ENCODE measurements at places on chromosomes 1 and 21.

DNA sequence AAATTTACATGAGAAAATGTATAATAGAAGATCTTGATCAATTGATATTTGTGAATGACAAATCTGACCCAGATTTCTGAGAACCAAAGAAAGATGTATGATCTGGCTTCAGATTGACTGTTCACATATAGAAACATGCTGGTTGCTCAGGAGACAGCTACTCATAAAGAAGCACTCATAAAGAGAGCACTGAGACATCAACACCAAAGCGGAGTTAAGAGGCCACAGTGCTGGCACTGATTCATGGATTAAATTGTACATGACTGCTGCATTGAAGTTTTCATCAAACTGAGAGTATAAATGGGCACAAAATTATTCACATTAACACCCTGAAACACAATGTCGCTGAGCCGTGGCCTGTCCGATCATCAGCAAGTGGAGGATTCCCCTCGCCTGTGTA lies 46.2 kb downstream of the SH3GLB1 start:
- no peak for DNase-seq

GRCh38 chr1:173134800-173135199 lies 72.3 kb downstream of the TNFSF4 start:
- no peak for DNase-seq

- peak; percentile 61 for DNase-seq
Observed at GRCh38 chr1:230054092-230054749, 12.8 kb upstream of the GALNT2 start.

DNA sequence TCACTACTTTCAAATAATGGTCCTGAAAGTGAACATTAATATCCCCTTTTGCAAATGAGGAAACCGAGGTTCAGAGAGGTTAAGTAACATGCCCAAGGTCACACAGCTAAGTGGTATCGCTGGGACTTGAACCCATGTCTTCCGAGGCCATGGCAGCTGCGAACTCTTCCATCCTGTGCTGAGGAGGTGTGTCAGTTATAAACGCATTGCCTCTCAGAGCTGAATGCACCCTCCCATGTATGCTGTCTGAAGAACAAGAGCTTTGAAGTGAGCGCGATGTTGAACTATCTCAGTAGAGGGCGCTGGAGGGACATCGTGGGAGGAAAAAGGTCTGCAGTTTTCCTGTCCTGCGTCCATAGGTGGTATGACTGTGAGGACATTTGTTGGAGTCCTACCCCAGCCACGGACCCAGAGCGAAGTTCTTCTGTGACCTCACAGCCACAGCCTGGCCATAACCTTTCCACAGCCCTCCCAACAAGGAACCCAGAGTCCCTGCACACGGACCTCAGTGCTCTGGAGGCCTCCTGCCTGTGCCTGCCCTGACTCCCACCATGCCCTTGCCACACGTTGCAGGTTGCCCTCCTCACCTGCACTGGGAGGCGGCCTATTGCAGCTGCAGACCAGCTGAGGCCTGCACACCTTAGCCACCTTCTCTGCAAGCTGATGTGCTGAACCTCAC lies 7.5 kb downstream of the MYOC start:
- DNase-seq: peak; percentile 98

DNA sequence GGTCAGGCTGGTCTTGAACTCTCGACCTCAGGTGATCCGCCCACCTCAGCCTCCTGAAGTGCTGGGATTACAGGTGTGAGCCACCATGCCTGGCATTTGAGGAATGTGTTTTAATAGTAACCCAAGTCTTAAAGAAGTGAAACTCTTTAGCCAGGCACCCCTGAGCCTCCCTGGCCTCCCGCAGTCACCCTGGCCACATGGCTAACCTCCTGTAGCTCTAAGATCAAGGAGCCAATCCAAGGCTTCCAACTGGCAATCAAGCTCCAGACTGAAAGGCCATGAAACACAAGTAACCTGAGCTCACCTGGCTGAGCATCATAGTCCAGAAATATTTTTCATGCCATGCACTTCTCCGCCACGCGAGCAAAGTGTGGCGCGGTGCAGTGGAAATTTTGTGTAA lies 84.3 kb downstream of the LTN1 start:
- DNase-seq: no peak

GRCh38 chr1:159935719-159936272 lies 9.6 kb downstream of the IGSF9 start:
- no peak for DNase-seq

DNA sequence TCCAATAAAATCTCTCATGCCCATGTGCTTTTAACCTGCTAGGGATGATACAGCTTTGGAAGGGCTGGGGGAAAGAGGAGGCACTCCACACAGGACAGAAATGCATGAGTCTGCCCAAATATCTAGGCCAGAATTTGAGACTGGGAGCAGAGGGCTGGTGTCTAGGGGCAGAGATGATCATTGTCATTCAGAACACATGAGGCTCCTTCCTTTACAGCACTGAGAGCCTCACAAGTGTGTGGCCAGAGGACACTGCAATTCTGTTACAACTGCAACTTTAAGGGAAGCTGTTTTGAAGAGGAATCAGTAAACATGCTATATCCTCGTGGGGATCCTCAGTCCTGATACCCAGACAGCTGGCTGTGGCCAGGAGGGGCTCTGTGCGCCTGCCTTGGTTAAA lies 541.3 kb downstream of the OMA1 start:
- peak; percentile 26 for DNase-seq

DNA sequence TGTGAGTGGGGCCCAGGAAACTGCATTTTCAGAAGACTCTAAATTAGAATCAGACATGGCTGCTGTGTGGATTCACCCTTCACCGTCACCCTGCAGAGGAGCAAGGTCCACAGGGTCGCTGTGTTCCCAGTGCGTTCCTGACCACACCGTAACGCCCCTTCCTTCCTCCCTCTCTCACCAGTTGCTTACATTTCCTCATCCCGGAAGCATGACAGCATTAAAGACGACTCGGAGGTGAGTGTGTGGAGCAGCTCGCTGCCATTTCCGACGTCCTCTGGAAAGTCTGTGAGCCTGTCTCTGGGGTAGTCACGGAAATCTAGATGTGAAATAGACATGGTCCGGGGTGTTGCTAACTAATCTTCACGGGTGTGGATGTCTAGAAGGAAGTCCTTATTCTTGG lies 45.9 kb downstream of the FAAP20 start:
- DNase-seq: no peak

DNA sequence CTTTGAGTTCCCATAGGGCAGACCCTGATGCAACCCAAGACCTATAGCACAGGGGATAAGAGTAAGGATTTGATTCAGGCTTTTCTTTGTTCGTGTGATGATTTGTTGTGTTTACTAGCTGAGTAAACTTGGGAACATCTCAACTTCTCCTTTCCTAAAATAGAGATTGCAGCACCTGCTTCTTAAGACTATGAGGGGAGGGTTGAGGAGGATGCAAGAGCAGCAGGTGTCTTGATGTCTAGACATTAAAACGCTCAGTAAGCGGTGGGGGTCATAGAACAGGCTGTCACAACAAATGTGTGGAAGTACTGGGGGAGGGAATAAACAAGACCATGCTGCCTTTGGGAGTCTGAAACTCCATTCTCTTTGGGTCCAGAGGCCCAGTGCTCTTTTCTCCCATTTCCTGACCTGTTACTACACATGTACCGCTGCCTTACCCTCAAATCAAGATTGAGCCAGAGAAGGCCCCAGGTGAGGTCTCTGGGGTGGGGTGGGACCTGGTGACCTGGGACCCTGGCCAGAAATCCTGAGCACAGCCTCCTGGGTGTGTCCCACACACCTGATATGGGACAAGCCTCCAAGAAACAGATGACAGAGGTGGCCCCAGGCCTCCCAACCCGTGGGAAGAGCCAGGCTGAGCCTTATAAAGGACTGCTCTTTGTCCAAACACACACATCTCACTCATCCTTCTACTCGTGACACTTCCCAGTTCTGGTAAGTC lies at the start of gene S100A7A:
TSS of gene S100A7A (plus strand) at position 671 of the 721 bp plus-strand sequence. CDS start 1,563 bp downstream, outside the sequence.
- no peak for DNase-seq

DNA sequence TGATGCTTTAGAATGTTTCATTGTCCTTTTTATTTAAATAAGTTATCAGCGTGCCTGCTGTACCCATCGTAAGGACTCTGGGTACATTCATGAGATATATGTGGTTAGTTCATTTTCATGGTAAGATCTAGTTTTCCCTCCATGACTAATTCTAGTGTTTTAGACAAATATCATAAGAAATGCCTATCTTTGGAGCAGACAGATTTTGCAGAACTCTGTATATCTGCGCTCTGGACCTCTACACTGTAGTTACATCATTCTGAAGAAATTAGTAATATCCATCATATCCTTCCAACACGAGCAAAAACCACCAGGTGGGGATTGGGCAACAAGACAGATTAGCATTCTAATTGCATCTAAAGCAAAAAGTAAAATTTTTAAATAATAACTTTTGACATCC lies 499.2 kb downstream of the SETD4 start:
- no peak for DNase-seq

GRCh38 chr1:4638345-4638729 lies 16.1 kb upstream of the AJAP1 start:
- no peak for DNase-seq

DNA sequence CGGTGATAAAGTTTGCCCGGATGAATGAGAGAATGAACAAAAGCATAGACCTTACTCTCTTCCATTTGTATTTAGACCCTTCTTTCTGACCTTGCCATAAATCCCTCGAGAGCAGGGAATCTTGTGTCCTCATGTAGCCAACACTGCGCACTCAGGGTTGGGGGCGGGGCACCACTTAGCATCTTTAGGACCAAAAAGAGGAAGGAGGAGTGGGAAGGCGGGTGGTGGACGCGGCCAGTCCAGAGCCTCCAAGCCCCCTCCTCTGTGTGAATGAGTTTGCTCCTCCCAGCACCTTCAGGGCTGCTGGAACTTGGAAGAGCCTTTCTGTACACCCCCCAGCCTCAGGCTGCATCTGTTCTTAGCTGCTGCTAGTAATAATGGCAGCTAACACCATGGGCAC lies 141.9 kb upstream of the TMEM51 start:
- no peak for DNase-seq

DNA sequence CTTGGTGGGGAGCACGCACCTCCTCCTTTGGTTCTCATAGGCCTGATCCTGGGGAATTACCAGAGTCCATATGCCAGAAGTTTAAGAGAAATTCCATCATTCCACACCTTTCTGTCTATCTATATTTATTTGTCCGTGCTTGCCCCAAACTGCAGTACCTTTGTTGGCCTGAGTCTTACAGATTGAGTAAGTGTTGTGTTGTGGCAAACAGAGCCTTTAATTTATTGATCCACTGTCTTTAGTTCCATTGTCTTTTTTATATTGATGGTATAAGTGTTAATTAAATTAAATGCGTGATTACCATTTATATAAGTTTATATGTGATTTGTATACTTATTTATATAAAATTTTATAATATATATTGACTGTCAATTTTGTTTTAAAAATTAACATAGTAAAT lies 4.9 kb downstream of the SH3BGR start:
- DNase-seq: peak; percentile 19

- DNase-seq: no peak
Observed at GRCh38 chr1:211092955-211093354, 41.0 kb downstream of the KCNH1 start.

GRCh38 chr1:200438911-200439310 lies 29.1 kb upstream of the ZNF281 start:
- DNase-seq: no peak

DNA sequence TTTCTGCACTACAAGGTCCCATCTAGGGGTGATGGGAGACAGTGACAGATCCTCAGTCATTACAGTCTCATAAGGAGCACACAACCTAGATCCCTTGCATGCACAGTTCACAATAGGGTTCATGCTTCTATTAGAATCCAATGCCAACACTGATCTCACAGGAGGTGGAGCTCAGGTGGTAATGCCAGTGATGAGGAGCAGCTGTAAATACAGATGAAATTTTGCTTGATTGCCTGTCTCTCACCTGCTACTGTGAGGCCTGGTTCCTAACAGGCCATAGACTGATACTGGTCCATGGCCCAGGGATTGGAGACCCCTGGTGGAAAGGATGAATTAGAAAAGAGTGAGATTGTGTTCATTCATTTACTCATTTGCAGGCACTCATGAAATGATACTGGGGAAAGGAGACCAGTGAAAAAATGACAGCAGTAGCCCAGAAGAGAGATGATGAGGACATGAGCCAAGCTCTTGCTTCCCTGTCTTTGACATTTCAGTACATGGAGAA lies 251.6 kb upstream of the DUSP10 start:
- DNase-seq: peak; percentile 32

DNA sequence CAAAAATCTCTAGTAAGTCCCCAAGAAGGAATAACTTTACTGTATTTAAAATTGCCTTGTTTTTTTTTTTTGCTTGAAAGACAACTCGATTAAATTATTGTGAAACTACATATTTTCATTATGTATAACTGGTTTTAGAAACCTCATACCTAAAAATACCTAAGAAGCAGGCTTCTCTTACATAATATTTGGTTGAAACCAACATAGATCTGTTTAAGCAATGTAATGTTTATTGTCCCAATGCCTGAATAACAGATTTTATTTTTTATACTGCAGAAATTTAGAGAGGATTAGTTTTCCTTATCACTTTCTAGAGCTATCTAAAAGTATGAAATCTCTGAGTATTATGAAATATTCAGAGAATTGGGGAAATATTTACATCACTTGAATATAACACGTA lies 78.5 kb upstream of the CHRM3 start:
- no peak for DNase-seq

DNA sequence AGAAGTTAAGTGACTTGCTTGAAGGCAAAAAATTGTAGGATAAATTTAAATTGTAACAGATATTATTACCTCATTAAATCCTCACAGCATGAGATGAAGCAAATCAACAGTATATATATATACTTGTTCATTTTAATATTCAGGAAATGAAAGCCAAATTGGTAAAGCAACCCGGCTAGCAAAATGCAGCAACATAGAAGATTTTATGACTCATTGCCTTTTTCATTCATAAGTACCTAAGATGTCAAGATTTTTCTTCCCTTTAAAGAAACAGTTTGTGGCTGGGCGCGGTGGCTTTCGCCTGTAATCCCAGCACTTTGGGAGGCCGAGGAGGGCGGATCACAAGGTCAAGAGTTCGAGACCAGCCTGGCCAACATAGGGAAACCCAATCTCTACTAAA lies 190.5 kb upstream of the NRIP1 start:
- DNase-seq: no peak

- DNase-seq: peak; percentile 60
Observed at GRCh38 chr1:198699167-198700015, 60.6 kb downstream of the PTPRC start.

GRCh38 chr21:15809818-15810217 lies 80.0 kb downstream of the USP25 start:
- DNase-seq: no peak
